Activated naive CD4-positive, alpha-beta T cell (primary cell): ENCODE measurements at places on chromosomes 7 and 10.

GRCh38 chr7:46775020-46775419 lies 806.9 kb downstream of the TNS3 start:
- DNase-seq = no peak

- DNase-seq = no peak
Measured at GRCh38 chr7:99004781-99005500, 126.6 kb downstream of the TRRAP start.

DNA sequence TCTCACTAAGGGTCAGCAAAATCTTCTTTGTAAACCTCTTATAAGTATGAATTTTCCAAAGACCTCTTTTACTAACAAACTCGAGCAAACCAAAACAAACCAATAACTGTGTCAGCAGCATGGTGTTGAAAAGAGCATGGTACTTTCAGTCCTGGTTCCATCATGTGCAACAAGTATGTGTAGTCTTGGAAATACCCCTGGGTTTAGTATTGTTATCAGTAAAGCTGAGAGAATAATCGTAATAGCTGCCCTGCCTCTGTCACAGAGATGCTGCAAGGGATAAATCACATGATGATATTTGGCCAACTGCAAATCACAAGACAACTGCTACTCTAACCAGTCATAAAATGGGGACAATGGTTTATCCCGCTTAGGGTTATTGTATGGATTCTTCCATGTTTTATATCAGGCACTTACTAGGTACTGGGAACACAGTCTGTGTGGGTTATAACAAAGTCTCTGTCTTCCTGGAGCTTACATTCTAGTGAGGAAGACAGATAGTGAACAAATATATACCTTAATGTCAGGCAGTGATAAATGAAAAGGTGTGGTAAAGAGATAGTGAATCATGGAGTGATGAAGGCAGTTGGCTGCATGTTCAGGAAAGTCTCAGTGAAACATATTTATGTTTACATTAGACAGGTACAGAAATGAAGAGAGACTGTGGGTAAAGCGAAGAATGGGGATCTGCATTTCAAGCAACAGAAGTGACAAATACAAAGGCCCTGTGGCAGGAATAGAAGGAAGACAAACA lies 60.5 kb upstream of the C10orf90 start:
- no peak for DNase-seq

GRCh38 chr10:6062101-6062771 lies at the start of gene IL2RA:
Gene IL2RA (minus strand): TSS chr10:6062367. CDS start chr10:6062151, 216 bp downstream.
- no peak for DNase-seq

GRCh38 chr10:27072436-27073114 lies 27.7 kb downstream of the ANKRD26 start:
- DNase-seq = no peak

- no peak for DNase-seq
Measured at GRCh38 chr7:47401611-47402570, 180.0 kb downstream of the TNS3 start.

- DNase-seq = no peak
Measured at GRCh38 chr7:29647020-29647654, 83.5 kb downstream of the PRR15 start.

GRCh38 chr7:116706668-116707126 lies 34.7 kb downstream of the MET start:
- no peak for DNase-seq

- DNase-seq = no peak
Measured at GRCh38 chr7:100830396-100830795, 3.1 kb upstream of the EPHB4 start.

DNA sequence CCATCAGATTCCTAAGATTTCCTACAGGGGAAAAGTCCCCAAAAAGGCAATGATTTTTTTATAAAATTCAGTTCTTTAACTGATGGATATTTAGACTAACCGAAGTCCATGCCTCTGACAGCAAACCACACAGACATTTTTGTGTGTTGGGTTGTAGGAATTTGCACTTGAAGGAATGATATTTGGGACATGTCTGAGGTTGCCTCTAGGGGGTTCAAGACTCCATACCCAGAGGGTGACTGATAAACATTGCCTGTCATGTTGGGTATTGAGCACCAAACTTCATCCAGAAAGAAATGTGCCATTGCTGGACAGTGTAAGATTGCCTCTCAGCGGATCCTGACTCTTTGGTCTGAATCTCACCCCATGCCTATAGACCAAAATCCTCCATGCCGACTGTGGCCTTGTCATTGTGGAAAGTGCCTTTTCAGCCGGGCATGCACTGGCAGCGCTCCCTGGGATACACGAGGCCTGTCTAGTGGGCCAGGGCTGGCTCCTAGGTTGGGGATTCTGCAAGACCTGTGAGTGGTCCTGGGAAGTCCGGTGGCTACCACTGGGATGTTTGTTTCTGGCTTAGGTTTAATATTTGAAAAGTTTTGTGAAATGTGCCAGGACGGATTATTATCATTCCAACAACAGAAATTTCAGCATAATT lies 252.9 kb downstream of the WDR37 start:
- no peak for DNase-seq

- DNase-seq = no peak
Measured at GRCh38 chr7:6284055-6284400, 11.6 kb upstream of the CYTH3 start.

GRCh38 chr7:77797734-77798393 lies 370 bp downstream of the TMEM60 start:
- DNase-seq = no peak

GRCh38 chr10:102152545-102152890 lies 329 bp downstream of the NOLC1 start:
- peak; percentile 58 for DNase-seq

DNA sequence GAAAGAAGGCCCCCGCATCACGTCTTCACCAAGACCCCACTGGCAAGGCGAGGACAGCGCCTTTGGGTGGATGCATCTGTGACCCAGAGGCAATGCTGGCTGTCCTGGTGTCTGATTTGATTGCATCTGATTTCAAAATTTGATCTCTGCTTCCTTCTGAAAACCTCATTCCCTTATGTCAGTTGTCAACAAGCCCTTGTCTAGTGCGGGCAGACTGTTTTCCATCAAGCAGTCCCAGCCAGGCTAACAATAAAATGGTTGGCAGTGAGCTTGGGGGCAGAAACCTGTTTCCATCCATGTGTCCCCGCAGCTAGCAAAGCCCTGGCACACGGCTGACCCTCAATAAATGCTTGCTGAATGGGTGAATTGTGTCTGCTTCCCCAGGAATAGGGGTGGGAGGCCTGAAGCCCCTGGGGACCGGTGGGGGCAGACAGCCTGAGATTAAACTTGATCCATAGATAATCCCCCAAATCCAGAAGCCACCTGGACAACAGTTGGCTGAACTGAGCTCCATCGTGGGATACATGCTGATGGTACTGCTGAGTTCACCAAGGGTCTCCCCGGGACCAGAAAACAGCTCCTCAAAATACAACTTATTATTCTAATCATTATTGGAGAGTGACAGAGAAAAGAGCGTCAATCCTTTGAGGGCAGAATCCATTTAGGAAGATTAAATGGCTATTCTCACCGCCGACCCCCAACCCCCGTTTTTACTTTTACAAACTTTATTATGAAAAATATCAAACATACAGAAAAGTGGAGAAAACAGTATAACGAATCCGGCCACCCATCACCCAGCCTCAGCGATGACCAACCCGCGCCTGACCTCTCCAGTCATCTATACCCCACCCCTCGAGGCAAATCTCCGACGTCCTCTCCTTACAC lies 912 bp upstream of the DUSP5 start:
- no peak for DNase-seq

DNA sequence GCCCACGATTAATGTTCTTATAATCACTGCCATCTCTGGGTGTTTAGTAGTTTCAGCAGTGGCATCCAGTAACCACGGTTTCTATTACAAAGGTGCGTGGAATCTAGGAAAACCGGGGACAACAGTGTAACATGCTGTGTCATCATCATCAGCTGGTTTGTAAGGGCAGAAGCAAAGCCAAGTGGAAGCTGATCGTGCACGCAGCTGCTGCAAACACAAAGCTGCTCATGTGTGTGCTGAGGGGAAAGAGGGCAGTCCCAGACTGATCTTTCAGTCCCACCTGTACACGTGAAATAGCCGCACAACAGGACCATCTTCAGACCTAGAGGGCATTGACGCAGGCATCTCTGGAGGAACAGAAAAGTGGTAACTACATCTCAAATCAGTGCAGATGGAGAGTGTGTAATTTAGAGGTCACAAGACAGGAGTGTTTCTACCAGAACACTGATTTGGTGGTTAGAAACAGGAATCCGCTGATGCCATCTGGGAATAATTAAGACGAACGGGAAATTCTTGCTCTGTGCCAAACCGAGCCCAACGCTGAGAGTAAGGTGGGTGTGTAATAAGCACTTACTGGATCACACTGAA lies 13.4 kb downstream of the ANKRD16 start:
- DNase-seq = no peak

DNA sequence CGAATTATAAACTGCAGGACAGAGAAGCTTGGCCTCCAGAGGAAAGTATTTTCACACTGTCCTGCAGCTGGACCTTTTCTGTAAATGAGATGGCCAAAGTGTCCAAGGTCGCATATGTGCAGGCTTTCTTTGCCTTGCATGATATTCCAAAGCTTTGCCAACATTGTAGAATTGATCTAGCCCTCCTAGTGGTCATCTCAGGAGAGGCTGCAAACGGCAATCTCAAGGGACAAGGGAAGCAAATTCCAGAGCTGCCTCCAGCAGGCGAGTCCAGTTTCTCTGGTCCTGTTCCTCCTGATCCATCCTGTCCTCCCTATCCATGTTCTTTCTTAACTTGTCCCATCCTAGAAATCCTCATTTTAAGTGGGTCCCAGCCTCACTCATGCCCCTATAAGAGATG lies 373.4 kb upstream of the PCDH15 start:
- no peak for DNase-seq

GRCh38 chr10:86373828-86374227 lies 7.2 kb upstream of the GRID1 start:
- DNase-seq = no peak

GRCh38 chr10:101597091-101597900 lies 9.2 kb downstream of the DPCD start:
- DNase-seq = no peak

DNA sequence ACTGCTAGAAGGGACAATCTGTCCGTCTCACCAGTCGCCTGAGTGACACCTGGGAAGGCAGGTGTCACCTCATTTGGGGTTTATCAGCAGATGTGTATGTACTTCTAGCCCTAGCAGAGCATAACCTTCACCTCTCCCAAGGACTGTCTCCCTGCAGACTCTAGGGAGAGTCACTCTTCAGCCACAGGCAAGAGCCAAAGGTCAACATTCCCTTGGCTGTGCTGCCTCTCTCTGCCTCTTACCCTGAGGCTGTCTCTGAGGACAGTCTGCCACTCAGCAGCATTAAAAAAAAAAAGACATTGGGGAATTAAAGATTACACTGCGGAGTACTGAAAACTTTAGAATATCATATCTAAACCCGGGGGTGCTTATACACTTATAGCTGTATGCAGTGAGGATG lies 377.7 kb upstream of the FZD8 start:
- DNase-seq = no peak

DNA sequence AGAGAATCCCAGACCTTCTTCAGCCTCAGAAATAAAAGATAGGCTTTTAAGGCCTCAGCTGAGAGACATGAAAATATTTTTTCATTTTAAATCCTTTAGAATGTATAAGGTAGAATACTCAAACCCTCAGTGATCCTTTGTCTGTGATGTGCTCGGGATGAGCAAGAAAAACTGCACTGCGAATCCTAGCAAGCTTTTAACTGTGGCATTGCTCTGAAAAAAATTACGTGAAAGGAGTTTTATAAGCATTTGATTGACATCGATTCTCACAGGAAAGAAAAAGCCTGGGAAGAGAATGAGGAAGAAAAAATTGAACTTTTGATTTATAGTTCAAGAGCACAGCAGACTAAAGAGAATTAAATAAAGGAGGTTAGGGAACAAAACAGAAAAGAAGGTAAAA lies 120.0 kb downstream of the TMEM168 start:
- no peak for DNase-seq

GRCh38 chr7:157080111-157080730 lies 58.5 kb upstream of the UBE3C start:
- no peak for DNase-seq

GRCh38 chr10:62511238-62511637 lies 137.1 kb downstream of the ZNF365 start:
- DNase-seq = no peak

- DNase-seq = no peak
Measured at GRCh38 chr7:71886046-71886445, 526.1 kb downstream of the CALN1 start.

DNA sequence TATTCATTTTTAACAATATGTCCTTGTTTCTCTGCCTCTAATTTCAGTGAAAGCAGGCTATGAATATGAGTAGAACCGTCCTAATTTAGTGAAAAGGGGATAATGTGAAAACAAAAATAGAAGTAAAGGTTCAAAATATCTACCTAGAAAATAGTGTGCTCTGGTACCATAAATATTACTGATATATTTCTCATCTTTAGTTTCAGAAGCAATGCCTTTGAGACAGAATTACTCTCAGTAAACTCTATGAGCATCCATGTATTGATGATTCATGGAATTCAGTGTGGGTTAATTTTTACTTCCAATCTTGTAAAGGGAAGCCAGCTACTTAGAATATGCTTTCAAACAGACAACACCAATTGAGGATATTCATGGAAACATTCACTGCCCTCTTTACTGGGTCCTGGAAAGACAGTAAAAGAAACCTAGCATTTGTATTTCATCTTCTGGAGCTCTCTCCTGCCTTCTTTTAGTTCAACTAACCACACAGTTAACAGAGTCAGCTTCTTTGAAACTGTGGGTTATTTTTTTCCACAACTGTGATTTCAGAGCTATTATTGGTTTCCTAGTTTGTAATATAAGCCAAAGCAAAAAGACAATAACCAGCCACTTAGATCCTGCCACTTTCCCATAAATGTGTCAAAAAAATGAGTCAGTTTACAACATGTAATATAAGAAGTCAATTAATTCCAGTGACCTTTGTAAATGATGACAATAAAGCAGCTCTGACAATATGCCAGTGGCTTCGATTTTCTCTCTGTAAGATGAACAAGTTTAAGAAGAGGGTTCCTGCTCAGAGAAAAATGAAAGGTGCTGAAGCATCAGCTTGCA lies 1.7 kb downstream of the LRRN3 start:
- no peak for DNase-seq

DNA sequence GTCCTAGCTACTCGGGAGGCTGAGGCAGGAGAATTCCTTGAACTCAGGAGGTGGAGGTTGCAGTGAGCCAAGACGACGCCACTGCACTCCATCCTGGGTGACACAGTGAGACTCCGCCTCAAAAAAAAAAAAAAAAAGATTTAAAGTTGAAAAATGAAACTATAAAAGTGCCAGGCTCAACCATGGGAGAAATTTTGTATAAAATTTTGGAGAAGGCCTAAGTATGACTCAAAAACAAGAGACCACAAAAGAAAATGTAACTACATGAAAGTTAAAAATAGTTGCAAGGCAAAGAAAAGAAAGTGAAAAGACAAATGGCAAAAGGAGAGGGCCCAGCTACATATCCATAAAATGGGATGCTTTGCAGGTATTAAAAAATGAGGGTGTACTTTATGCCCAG lies 104.1 kb downstream of the ARHGAP22 start:
- DNase-seq = no peak

DNA sequence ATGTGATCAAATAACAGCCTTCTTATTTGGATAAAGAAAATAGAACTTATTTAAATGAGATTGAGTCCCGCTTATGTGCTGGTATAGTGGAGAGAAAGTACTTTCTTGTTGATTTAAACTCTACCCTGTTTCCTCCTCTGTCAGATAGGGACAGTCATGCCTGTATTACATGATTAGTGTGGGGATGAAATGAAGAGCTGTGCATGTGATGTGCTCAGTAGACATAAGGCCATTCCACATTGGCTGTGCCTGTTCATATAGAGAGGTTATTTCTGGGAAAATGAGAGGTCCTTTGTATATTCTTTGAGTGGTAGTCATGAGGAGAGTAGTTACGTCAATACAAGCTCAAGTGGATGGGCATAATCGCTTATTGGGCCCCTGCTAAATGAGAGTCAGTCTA lies 5.7 kb downstream of the MTURN start:
- no peak for DNase-seq

GRCh38 chr10:124005991-124006392 lies 87.4 kb downstream of the CHST15 start:
- DNase-seq = no peak
